HCT116 (cell line): ENCODE measurements at places on chromosomes 12 and 14.

DNA sequence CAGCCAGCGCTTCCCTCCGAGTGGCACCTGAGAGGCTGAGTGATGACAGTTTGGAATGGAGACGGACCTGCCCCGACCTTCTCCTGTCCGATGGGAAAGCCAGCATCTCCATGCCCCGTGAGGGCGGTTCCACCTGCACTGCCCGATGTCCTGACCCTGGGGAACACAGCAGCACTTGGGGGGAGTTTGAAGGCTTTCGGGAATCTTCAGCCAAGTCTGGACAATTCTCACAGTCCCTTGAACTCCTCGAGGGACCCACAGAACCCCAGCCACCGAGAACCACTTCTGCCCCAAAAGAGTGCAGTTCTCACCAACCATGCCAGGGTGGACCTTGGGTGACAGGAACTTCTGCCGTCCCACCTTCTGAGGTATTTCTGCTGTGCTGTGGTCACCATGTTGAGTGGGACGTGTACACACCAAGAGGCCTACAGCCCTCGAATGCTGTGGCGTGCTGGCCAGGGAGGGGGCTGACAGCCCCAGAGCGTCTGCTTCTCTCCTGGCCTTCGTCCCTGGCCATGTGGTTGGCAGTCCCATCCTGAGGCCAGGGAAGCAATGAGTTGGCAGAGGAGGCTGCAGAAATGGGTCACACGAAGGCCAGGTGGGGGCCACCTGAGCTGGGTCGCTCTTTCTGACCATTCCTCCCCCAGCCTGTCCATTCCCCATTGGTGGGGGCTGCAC, 1.0 kb downstream of the CLBA1 start:
- no peak for DNase-seq

DNA sequence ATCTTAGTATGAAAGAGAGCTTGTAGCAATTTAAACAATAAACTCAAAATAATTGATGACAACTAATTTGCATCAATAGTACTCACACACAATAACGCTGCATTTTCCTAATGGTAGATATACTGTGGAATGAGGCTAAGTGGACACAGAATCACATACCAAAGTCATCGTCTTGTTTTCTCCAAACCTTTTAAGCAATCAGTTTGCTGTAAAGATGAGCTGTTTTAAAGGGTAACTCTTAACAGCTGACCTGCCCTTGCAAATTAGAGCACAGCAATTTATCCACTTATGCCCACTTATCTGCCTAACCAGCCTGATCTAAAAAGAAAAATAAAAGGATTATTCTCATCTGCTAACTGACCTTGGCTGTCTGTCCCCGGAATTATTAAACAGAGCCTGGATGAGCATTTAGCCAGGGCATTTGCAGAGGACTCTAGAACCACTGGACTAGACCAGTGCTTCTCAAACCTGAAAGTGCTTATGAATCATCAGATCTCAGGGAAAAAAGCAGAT, 174.3 kb upstream of the BCL2L14 start:
- DNase-seq = no peak

DNA sequence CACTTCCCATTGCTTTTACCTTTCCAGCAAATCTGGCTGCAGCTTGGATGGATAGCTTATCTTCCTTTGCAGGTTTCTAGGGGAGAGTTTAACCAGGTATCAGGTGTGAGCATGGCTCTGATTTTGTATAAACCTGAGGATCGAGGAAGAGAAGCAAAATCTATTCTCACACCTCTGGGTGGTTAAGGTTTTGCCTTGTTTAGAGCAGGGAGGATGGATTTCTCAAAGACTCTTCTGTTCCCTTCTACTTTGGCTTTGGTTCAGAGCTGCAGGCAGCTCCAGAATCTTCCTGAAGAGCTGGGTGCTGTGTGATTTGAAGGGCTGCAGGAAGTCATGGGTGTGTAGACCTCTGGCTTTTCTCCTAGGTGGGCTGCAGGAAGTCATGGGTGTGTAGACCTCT, 1.7 kb downstream of the JDP2 start:
- DNase-seq = no peak

DNA sequence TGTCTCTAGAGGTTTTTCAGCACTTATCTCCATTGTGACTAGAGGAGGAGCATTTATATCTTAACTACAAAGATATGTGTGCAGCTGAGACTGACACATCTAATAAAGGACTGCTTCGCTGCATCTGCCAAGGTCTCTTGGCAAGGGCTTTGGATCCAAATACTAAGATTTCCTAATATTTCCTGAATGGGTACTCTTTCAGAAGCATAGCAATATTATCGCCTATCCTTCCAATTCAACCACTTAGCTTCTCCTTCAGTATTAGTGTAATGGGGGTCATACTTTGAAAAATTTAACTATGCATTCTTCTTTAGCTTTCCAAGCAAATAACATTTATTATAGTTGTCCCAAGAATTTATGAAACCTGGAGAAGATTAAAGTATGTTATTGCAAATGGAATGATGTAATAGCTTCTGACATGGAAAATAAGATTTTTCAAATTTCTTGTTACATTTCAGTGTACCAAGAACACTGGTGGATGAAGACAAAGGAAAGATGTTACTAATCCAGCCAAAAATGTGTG, 243.0 kb upstream of the PDE3A start:
- DNase-seq = no peak

DNA sequence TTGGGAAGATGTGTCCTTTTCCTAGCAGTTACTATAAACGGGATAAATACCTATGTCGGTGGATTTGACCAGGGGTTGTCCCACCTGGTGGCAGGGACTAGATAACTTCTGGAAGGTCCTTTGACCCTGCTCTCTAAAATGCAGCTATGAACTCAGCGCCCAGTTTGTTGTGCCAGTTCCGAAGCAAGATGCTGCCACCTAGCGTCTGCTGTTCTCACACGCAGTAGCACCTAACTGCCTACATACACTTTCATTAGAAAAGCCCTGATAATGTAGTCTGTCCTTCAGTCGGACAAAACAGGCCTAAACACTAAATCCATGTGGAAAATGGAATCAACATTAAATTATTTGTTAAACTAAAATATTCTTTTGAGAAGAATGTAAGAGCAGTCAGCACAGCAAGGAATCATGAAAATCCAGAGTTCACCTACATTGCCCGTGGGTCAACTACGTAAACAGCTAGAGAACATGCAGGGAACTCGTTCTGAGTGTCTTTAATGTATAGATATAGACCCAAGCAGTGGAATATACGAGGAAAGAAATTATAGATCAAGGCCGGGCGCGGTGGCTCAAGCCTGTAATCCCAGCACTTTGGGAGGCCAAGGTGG, 51.1 kb upstream of the CRACR2A start:
- peak; percentile 64 for DNase-seq

DNA sequence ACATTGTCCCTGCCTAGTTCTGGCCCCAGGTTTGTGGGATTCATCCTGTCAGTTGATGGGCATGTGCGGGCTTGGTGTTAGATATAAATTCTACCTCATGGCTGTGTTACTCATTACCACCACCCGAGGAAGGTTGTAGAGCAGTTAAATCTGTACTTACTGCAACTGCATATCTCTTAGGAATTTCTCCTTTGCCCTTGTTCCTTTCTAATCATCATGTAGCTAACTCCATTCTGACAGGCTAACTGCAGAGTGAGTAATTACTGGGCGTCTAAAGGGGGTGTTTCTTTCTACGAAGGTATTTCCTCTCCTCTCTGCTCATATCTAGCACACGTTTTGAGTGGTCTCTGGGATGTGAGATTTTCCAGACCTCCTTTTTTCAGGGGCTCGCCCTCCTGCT, 1076.7 kb downstream of the TMTC2 start:
- no peak for DNase-seq

DNA sequence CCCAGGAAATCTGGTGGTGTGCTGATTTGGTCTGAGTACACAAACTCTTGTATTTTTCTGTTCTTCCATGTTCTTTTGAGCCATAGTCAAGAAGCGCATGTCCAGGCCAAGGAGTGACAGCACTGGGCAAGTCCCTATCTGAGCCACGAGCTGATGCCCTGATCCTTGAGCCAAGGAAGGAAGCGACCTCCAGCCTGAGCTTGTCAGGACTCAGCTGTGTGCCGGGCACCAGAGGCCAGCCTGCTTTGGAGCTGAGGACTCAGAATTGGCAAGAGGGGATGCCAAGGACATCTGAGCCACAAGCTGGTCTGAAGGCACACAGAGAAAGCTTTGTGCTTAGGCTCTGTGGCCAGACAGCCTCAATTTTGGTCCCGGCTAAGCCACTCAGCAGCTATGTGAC, 52.6 kb downstream of the GALNT16 start:
- no peak for DNase-seq

GRCh38 chr14:47270715-47271114, 404.7 kb downstream of the MDGA2 start:
- no peak for DNase-seq

DNA sequence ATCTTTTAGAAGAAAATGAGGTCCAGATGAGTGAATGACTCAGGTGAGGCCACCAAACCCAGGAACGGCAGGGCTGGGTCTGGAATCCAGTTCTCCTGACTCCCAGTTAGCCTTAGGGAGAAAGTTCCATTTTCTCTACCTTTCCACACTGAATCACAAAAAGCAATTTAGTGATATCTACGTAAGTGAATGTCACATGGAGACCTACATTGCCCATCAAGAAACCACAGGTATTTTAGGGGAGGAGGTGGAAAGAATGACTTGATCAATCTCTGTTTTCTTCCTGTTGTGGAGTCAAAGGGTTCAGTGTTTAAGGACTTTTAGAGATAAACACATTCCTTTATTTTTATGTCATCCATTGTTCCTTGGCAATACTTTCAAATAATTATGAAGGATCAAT, 106.9 kb upstream of the PTPRB start:
- DNase-seq = no peak

GRCh38 chr12:69129017-69129416, 110.4 kb upstream of the CPSF6 start:
- DNase-seq = no peak

- DNase-seq = no peak
These were observed 191.2 kb upstream of the DIO3 start for GRCh38 chr14:101369916-101370592.

DNA sequence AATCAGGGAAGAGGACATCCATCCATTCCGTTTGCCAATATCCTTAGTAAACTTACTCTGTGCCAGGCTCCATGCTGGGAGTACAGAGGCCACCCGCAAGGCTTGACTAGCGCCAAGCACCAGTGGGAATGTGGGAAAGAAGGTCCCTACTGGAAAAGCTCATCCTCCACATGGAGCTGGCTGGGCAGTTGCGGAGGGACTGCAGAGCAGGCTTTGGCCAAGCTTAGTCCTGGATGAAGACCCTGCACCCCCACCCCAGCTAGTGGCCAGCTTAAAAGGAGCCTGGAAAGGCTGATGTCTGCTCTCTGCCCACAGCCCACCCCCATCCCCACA, 22.4 kb upstream of the EIF2B2 start:
- no peak for DNase-seq

DNA sequence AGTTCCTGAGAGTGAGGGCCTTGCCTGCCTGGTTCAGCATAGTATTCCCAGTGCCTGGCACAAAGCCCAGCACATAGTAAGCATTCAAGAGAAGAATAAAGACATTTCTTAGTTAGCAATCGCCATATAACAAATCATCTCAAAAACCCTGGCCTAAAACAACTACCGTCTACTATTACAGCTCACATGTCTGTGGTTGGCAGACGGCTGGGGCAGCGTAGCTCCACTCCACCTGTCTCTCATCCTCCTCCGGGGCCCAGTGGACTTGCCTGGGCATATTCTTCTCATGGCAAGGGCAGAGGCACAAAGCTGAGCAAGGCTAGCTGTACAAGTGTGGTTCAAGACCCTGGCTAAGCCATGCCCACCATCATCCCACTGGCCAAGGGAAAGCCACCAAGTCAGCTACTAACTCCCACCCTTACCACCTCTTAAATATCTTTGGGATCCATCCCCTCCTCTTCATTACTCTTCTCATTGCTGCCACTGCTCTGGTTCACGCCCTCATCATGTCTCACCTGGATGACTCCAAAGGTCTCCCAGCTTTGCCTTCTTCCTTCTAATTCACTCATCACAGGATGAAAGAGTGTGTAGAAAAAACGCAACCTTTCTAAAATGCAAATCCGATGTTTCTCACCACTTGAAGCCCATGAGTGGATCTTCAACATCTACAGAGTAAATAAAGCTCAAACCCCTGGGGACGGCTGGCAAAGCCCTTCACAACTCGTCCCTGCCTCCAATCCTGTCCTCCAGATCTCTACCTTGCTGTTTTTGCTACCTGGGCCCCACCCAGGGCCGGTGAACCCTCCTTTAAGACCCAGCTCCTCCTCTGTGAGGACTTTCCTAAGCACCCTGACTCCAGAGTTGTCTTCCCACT, 10.4 kb downstream of the TMEM229B start:
- DNase-seq = no peak

DNA sequence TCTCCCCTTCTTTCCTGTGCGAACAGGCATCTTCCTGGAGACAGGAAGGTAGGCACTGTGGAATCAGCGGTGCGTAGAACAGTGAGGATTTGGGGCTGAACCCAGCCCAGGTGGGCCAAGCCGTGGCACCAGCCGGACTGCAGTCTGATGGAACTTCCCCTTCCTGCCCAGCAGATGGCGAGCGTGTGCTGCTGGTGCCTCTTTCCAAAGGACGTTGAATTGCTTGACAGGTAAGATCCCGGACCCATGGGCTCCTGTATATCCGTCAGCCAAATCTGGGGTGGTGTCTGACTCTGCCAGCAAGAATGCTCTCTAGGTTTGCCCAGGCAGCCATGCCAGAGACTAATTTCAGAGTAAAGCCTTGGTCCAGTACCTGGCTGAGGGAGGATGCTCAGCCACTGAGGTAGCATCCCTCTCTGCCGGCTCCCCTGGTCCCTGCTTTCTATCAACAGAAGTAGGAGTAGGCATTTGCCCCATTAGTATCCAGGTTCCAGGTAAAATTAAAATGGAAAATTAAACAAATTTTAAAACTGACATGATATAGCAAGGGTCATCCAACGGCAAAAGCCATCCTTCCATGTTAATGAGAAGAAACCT, 21.1 kb upstream of the KCNA5 start:
- DNase-seq = peak; percentile 29

DNA sequence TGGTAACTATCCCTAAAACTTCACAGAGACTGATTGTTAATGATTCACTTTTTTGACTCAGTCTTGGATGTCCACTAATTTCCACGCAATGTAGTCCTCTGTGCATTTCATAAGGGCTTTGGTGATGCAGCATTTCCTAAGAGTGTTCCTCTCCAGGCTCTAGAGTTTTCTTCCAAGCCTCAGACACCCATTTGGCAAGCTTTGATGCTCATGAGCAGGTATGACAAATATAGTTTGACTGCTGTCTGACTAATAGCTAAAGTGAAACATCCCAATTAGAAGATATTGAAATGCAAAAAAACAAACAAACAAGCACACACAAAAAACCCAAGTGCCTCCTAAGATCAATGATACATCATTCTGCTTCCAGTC, 1.5 kb upstream of the VAMP1 start:
- no peak for DNase-seq

DNA sequence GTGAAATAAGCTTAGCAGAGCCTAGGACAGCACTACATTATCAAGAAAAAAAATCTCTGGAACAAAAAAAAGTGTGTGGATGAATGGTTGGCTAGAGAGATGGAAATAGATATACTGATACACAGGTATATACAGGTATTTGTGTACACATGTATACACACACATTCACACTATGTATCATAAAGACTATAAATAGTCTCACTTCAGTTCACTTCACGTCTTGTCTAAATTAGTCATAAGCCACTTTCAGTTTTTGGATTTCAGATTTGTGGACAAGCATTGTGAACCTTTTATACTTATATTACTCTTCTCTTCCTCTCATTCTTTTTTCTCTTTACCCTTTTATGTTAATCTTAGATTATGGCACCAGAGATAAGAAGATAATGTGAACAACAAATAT, 41.8 kb upstream of the SLC6A15 start:
- no peak for DNase-seq

GRCh38 chr12:9794484-9795093, 32.7 kb upstream of the KLRF1 start:
- no peak for DNase-seq
